T-cell (primary cell): ENCODE measurements at places on chromosomes 7 and 10. TPM values are rescaled to one million over a fixed set of nuclear protein-coding genes. Genes with fewer than 3 reads are reported as not detected.

GRCh38 chr10:50362547-50363125 is 111.3 kb upstream of the ASAH2 start:
- no peak overlapping the region for H3K4me3 ChIP-seq
- H3K27ac ChIP-seq: no peak overlapping the region
- H3K27me3 ChIP-seq: no peaks in the 10 kb centered on the region
- no peaks in the 10 kb centered on the region for H3K4me1 ChIP-seq
- H3K36me3 ChIP-seq: no peaks in the 10 kb centered on the region

DNA sequence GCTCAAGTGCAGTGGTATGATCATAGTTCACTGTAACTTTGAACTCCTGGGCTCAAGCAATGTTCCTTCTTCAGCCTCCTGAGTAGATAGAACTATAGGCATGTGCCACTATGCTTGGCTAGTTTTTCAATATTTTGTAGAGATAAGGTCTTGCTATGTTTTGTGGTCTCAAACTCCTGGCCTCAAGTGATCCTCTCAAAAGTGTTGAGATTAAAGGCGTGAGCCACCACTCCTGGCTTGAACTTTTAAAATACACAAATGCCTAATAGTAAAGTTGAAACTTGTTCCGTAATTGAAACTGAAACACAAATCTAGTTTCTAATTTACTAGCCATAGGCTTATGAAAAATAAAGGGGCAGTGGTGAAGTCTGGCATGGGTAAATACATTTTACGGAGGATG is 65.7 kb downstream of the AP3M1 start:
- H3K4me3 ChIP-seq: no peak overlapping the region
- peaks cover 26% of the 10 kb centered on the region for H3K36me3 ChIP-seq
- H3K27me3 ChIP-seq: no peaks in the 10 kb centered on the region

DNA sequence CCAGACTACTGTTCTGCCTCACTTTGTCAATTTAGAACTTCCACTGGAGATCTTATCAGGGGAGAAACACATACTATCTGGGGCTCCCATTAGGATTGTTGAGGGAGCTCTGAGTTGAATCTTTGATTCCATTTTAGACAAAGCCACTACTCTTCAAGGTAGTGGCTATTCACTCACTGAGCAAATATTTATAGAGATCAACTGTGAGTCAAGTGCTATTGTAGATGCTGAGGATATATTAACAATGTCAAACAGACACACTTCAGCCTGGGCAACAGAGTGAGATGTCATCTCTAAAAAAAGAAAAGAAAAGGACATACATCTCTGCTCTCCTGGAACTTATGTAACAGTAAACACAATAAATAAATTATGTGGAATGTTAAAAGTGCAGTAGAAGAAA is 315.3 kb downstream of the PTEN start:
- DNase-seq: no peak
- H3K27ac ChIP-seq: no peak overlapping the region
- no peaks in the 10 kb centered on the region for H3K27me3 ChIP-seq
- no peaks in the 10 kb centered on the region for H3K36me3 ChIP-seq
- no peak overlapping the region for H3K4me3 ChIP-seq

DNA sequence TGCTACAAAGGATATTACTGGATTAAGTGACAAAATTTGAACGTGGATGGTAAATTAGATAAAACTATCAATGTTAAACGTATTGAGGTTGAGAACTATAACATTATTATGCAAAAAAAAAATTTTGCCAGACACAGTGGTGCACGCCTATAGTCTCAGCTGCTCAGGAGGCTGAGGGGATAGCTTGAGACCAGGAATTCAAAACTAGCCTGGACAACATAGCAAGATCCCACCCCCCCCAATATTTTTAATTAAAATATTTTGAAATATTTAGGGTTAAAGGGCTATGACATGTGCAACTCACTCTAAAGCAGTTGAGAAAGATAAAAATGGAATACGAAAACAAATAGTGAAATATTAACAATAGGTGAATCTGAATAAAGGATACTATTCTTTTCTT is 45.1 kb upstream of the ANAPC16 start:
- peaks cover 3% of the 10 kb centered on the region for H3K36me3 ChIP-seq
- no peak overlapping the region for H3K27ac ChIP-seq
- no peaks in the 10 kb centered on the region for H3K4me1 ChIP-seq
- no peak overlapping the region for H3K4me3 ChIP-seq
- DNase-seq: no peak

DNA sequence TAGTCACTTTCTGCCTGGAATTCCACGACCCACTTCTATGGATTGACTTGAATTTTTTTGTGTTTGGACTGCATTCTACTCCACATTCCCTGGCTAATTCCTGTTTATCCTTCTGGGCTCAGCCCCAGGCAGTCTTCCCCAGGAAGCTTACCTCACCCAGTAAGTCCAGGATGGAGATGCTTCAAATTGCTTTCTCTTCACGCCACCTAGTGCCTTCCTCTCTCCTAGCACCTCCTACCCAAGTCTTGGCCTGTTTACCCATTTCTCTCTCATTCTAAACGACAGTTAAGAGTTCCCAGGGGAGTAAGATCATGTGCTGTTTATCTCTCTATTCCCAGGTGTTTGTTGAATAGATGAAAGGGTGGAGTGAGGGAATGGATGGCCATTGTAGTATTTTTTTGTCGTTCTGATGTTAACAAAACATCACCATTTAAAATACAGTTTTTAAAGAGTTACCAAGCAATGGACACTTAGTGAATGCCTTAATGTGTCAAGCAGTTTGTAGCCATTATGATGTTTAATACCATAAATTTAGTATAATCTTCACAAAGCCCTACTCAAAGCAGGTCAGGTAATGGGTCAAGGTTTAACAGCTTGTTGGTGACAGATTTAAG is 45.5 kb upstream of the TARP start:
- peak overlapping the region; percentile 44 for H3K27ac ChIP-seq
- DNase-seq: no peak
- H3K4me3 ChIP-seq: peak overlapping the region; percentile 47
- no peaks in the 10 kb centered on the region for H3K36me3 ChIP-seq
- H3K4me1 ChIP-seq: peaks cover 17% of the 10 kb centered on the region

GRCh38 chr10:126935263-126935946 is 30.2 kb downstream of the DOCK1 start:
- DNase-seq: no peak
- H3K27ac ChIP-seq: no peak overlapping the region
- H3K4me3 ChIP-seq: no peak overlapping the region
- no peaks in the 10 kb centered on the region for H3K4me1 ChIP-seq
- H3K27me3 ChIP-seq: no peaks in the 10 kb centered on the region

DNA sequence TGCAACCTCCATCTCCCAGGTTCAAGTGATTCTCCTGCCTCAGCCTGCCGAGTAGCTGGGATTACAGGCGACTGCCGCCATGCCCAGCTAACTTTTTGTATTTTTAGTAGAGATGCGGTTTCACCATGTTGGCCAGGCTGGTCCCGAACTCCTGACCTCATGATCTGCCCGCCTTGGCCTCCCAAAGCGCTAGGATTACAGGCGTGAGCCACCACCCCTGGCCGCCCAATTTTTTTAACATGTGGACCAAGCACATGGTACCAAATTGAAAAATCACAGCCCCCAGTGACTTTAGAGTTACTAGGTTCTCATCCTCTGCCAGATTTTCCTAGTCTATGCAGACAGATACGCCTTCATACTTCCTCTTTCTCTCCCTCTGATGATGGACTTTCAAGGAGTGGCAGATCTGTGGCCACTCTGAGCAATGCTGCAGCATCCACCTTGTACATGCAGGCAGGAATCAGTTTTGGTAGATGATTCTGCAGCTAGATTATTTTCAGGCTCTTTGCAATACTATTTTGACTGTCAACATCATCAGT is 34.0 kb upstream of the EZH2 start:
- no peaks in the 10 kb centered on the region for H3K27me3 ChIP-seq
- no peak overlapping the region for H3K4me3 ChIP-seq
- DNase-seq: no peak
- H3K27ac ChIP-seq: no peak overlapping the region

DNA sequence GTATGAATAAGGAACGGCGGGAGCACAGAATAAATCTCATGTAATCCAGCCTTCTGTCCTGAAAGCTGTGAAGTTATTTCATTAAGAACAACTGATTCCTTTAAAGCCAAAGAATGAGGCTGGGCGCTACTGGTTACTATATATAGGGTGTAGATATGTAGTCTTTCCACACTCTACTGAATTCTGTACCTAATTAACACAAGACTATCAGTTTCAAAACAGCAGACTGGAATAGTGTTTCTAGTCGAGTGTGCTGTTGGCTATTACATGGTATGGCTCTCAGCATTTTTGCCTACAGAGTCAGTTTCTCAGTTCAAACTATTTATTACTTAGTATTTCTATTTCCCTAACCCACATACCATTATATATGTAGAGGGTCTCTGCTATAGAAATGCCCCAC is 163.3 kb downstream of the THSD7A start:
- H3K4me3 ChIP-seq: no peak overlapping the region
- H3K27me3 ChIP-seq: no peaks in the 10 kb centered on the region
- DNase-seq: no peak
- H3K4me1 ChIP-seq: no peaks in the 10 kb centered on the region
- H3K36me3 ChIP-seq: no peaks in the 10 kb centered on the region

DNA sequence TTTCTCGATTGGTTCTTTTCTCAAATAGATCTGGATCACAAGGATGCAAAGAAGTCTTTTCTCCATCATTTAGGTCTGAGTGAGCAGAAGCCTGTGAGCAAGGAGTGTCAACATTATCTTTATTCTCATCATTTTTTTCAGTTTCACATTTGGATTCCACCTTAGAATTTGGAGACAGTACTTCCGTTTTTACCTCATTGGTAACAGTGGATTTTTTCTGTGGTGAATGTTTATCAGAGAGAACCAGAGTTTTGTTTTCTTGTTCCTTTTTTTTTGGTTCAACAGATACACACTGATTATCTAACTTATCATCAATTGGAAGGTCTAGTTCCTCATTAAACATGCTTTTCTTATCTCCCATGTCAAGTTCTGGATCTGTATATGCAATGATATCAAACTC is 151.3 kb downstream of the GALNT11 start:
- no peak overlapping the region for H3K4me3 ChIP-seq
- no peak overlapping the region for H3K27ac ChIP-seq
- H3K36me3 ChIP-seq: peaks cover 21% of the 10 kb centered on the region
- no peak for DNase-seq
- no peaks in the 10 kb centered on the region for H3K27me3 ChIP-seq
- H3K4me1 ChIP-seq: no peaks in the 10 kb centered on the region

DNA sequence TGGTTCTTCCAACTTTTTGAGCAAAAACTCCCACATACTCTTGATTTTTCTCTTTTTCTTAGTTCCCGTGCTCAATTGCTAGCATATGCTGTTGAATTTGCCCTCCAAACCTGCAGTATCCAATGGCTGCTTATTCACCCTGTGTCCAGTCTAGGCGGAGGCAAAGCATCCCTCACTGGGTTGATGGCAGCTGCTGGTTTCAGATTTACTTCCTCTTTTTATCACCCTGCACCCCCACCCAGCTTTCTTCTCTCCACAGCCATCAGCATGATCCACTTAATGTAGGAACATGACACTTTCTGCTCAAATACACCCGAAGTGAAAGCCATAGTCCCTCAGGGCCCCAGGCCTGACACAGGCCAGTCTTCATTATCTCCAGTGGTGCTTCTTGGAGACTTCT is 87.6 kb upstream of the ADARB2 start:
- no peaks in the 10 kb centered on the region for H3K36me3 ChIP-seq
- no peak overlapping the region for H3K27ac ChIP-seq
- no peaks in the 10 kb centered on the region for H3K4me1 ChIP-seq
- peaks cover 3% of the 10 kb centered on the region for H3K27me3 ChIP-seq
- no peak for DNase-seq
- H3K4me3 ChIP-seq: no peak overlapping the region

DNA sequence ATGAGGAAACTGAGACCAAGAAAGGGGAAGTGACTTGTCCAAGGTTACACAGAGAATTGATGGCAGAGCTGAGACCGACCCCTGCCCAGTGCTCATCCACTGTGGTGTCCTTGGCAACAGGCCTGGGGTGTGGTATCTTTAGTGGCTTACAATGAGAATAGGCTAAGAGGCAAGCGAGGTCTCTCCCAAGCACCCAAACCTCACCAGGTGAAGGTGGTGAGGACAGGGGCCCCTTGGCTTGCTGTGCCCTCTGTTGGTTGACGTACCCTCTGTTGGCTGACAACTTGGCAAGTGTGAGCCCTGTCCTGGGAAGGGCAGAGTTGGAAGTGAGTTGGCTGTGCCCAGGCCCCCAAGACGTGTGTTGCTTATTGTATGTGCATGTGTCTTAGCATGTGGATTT is 166.9 kb downstream of the GRK5 start:
- no peak overlapping the region for H3K4me3 ChIP-seq
- DNase-seq: no peak
- H3K27ac ChIP-seq: no peak overlapping the region
- peaks cover 10% of the 10 kb centered on the region for H3K4me1 ChIP-seq
- H3K36me3 ChIP-seq: peaks cover 3% of the 10 kb centered on the region

- H3K4me1 ChIP-seq: no peaks in the 10 kb centered on the region
- no peak overlapping the region for H3K4me3 ChIP-seq
- H3K27ac ChIP-seq: no peak overlapping the region
- DNase-seq: no peak
- H3K36me3 ChIP-seq: no peaks in the 10 kb centered on the region
These were observed 51.7 kb upstream of the NANOS1 start for GRCh38 chr10:118977835-118978234.

DNA sequence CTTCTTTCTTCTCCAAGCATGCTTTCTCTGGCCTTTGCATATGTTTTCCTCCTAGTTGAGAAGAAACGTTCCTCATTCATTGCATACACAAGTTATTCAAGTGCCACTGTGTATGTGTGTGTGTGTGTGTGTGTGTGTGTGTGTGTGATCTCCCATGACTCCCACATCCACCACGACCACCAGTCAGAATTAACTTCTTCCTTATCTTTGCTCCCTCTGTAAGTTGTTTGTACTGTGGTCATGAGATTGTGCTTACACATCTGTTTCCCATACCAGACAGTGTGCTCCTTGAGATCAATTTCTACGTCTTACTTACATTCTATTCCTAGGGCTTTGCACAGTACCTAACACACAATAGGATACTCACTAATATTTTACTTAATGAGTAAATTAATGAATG is 22.4 kb upstream of the FAM13C start:
- no peaks in the 10 kb centered on the region for H3K27me3 ChIP-seq
- no peaks in the 10 kb centered on the region for H3K36me3 ChIP-seq
- H3K4me3 ChIP-seq: no peak overlapping the region

The GARIN1A gene
- total RNA-seq: 1.4 TPM

The PLCE1 gene
- 0.06 TPM for total RNA-seq

The CDC123 gene
- total RNA-seq: 35.5 TPM

The TRPV5 gene
- not detected for total RNA-seq

The SLC39A12 gene
- not detected for total RNA-seq

The SPOCK2 gene
- total RNA-seq: 546 TPM
